NCI-H774 (cell line): ENCODE measurements at places on chromosomes 6 and 20.

DNA sequence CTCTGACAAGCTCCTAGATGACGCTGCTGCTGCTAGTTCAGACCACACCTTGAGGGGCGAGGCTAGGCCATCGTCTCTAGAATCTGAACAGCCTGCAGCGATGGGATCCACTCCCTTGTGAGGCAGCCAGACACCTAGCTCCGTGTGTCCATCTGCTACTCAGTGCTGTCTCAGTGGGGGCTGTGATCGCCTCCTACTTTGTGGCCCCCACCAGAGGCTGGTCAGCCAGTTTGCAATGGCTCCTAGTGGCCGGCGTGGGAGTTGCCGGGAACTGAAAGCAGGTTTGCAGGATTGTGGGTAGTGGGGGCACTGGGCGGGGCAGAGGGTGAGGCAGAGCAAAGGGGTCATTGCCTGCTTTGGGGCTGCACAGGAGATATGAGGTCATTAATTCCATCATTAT lies 2.8 kb downstream of the CCN5 start:
- no peak for DNase-seq

DNA sequence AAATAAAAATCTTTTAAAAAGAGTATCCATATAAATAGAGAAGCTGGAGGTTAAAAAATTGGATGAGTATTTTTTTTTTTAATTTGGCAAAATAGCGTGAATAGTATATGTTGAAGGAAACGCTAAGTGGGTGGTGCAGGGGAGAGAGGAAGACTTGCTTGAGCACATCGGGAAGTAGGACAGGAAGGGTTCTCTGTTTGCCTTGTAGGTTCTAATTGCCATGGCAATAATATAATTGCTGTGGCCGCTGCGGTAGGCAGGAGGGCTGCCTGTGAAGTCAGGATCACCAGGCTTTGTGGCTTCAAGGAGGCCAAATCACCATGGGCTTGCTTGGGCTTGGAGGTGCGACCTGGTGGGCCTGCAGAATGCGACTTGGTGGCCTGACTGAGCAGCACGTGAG lies 35.1 kb downstream of the IGF2R start:
- DNase-seq = no peak

- peak; percentile 83 for DNase-seq
Observed at GRCh38 chr20:5608104-5608441, 142.1 kb upstream of the SHLD1 start.

- no peak for DNase-seq
Observed at GRCh38 chr6:151738267-151738666, 69.2 kb upstream of the ESR1 start.

GRCh38 chr20:58408603-58409246 lies 19.7 kb downstream of the VAPB start:
- no peak for DNase-seq

DNA sequence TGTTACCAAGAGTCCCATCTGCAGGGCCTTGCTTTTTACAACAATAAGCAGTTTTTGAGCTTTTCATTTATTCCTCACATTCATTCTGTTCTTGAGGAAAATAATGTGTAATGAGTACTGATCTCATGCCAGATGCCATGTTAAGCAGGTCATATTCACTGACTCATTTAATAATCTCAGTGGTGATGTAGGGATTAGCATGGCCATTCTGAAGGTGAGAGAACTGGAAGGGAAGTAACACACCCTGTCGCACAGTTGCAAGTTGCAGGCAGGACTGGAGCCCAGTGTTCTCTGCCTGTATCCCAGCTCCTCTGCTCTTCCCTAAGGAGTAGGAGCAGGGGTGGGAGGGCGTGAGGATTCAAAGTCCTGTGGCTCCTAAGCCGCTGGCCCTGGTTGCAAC lies 5.6 kb downstream of the PCIF1 start:
- DNase-seq = no peak

DNA sequence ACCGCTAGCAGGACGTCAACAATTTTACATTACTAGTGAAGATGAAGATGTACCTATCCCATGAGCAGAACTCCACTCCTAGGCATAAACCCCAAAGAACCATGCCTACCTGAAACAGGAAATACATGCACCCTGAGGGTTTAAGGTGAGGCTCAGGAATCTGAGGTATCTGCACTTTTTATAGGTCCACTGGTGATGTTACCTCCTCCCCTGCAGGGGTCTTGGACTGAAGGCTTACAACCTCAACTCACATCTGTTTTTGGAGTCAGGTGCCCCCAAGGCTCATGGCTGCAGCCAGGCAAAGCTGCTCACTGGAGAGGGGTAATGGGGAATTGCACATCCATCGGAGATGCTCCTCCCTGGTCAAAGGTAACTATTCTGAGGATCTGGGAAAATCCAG lies 132.5 kb upstream of the TRAF3IP2 start:
- no peak for DNase-seq

- DNase-seq = no peak
Observed at GRCh38 chr6:7463785-7464184, 74.2 kb downstream of the RIOK1 start.

- no peak for DNase-seq
Observed at GRCh38 chr6:37060195-37060559, 54.7 kb downstream of the FGD2 start.

DNA sequence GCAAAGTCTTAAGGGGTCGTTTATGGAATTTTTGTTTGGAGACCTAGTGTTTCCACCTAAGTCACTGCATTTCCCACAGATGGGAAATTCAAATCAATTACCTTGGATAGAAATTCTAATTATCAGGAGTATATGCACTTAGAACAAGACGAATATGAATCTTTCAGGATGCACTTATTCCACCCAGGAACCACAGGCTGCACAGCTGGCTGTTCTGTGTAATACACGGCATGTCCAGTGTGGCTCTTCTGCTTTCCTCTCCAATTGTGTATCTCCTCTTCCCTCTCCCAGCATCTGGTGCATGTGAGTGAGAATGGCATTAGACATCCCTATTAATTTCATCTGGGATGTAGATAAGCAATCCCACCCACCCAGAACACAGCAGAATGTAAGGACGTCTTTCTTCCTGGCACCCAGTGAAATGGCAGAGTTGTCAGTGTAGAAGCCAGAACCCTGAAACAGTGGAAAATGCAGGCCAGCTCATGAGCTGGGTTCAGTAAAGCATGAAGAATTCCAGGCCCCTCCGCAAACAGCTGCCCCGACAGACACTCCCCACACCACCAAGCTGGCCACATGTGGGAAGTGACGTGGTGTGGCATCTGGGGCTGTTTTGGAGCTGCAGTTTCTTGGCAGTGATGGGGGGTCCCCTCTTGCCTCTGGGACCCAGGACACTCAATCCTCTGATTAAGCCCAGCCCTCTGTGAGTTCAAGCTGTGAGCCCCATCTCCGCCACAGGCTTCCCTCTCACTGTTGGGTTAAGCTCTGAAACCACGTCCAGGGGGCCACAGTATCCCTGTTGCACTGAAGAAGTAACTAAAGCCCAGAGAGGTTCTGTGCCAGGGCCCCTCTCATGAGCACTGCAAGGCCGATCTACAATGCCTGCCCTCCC lies 180.1 kb upstream of the CST7 start:
- DNase-seq = no peak

GRCh38 chr6:18081025-18081668 lies 41.3 kb downstream of the NHLRC1 start:
- no peak for DNase-seq

DNA sequence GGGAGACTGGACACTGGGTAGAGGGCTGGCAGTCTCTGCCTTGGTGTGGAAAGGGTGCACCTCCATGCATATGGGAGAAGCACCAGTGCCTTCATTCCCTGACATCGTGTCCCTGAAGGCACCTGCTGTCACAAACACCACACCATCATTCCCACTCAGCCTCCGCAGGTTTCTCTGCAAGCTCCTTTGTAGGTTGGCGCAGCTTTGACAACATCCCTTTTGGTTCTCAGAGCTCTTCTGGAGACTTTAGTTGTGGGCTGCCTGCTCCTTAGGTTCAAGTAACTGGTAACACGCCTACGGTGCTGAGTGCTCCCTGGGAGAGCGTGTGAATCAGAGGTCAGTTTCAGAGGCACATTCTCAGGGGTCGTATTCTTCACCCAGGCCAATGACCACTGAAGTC lies 50.2 kb upstream of the TULP4 start:
- no peak for DNase-seq

DNA sequence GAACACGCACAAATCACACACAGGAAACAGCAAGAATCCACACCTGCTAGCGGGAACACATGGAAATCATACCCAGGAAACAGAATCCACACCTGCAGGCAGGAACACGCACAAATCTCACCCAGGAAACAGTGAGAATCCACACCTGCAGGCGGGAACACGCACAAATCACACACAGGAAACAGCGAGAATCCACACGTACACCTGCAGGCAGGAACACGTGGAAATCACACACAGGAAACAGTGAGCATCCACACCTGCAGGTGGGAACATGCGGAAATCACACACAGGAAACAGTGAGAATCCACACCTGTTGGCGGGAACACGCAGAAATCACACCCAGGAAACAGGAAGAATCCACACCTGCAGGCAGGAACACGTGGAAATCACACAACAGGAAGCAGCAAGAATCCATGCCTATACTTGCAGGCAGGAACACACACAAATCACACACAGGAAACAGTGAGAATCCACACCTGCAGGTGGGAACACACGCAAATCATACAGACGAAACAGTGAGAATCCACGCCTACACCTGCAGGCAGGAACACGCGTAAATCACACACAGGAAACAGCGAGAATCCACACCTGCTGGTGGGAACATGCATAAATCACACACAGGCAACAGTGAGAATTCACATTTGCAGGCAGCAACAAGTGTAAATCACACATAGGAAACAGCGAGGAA lies 108.6 kb downstream of the DLL1 start:
- no peak for DNase-seq

- DNase-seq = no peak
Observed at GRCh38 chr6:344816-345340, 46.7 kb upstream of the IRF4 start.

DNA sequence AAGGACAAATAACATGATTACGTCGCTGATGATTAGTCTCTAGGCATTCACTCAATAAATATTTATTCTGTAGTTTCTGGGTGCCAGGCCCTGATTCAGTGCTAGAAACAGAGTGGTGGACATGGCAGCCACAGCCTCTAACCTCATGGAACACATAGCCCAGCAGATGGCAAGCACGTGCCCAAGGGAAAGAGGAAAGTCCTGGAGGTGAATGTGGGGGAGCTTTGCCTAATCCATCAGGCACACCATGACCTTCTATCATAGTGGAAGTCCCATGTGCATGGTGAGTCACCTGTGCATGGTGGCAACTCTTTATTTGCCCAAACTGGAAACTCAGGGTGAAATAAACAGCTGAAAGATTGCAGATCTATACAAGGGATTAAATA lies 143.0 kb upstream of the TNFAIP3 start:
- DNase-seq = no peak

- DNase-seq = no peak
Observed at GRCh38 chr6:35725721-35726438, 11.0 kb upstream of the ARMC12 start.

GRCh38 chr6:128515550-128516513 lies 4.6 kb downstream of the PTPRK start:
- DNase-seq = no peak

- no peak for DNase-seq
Observed at GRCh38 chr20:43034981-43035724, 154.6 kb downstream of the PTPRT start.

GRCh38 chr6:133623065-133623464 lies 265.8 kb upstream of the TCF21 start:
- no peak for DNase-seq

DNA sequence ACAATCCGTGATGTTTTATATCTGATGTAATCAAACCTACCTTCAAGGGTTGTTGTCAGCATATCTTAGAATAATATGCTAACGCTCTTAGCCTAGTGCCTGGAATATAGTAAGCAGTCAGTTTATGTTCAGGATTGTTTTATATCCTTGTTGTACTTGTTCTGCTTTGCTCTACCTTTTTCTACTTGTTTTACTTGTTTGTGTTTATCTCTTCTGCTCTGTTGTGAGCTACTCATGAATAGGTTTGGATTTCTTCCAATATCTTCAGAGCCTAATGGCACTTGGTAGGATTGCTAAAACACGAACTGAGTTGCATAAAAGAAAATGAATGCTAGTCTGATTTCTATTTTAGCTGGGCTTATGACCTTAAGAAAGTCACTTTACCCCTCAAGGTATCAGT lies 40.1 kb downstream of the DNAH8 start:
- no peak for DNase-seq

- DNase-seq = no peak
Observed at GRCh38 chr6:51562198-51562597, 525.2 kb downstream of the PKHD1 start.
